ENCODE measurements at places on chromosomes 3 and 15. TPM values are rescaled to one million over a fixed set of nuclear protein-coding genes. Genes with fewer than 3 reads are reported as not detected.

ITIH1 gene
- total RNA-seq = not detected

DNA sequence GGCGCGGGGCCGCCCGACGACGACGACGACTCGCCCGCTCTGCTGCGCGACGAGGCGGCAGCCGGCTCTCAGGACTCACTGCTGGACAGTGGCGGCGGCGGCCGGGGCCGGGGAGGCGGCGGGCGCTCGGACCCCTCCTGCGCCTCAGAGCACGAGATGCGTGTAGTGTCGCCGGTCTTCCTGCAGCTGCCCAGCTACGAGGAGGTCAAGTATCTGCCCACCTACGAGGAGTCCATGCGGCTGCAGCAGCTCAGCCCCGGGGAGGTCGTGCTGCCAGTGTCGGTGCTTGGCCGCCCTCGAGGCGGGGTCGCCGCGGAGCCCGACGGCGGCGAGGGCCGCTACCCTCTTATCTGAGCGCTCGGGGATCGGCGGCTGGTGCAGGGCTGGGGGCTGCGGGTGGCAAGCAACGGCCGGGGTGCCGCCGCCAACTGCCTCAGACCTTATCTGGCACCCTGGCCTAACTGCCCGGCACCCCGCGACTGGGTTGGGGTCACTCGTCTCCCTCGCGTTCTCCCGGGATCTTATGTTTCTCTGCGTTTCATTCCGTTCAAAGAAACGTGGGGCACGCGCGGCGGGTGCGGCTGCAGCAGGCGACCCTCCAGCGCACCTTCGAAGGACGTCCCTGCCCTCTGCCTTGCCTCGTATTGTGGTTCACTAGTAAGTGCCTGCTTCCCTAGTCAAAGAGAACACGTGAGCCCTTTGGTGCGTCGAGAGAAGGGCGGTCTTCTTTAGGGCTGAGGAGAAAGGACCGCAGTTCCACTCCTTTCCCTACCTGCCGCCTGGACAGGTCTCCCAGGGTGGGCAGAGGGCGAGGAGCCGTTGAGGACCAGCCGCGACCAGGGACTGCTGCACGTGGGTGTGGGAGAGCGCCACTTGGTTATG is 1.0 kb downstream of the C3orf80 start:
- no peak for DNase-seq

DNA sequence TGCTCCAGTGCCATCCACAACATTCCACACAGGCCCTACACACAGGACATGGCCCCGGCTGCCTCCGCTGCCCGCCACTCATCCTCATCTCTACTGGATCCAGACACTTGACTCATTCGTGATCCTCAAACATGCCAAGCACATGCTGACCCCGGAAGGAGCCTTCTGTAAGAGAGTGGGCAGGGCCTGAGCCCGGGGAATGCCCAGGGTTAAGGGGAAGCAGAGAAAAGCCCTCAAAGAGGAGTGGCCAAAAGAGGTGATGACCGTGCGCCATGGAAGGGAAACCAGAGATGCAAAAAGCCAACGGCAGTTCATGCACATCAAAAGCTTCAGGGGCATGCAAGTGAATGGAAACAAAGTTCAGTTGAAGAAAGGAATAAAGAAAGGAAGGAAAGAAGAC is 46.1 kb downstream of the RFTN1 start:
- DNase-seq = no peak

CYP8B1 gene
- total RNA-seq = not detected

- DNase-seq = no peak
Observed at GRCh38 chr3:115831864-115832263, 208.6 kb downstream of the GAP43 start.

ISLR gene
- total RNA-seq = 0.48 TPM

- DNase-seq = no peak
Observed at GRCh38 chr3:161700998-161701397, 204.4 kb downstream of the OTOL1 start.

GRCh38 chr3:124360563-124360962 is 368.6 kb upstream of the ROPN1 start:
- DNase-seq = no peak

- DNase-seq = no peak
Observed at GRCh38 chr3:134361162-134361835, 12.9 kb downstream of the AMOTL2 start.

ALDH1A2 gene
- 29.7 TPM for total RNA-seq

- DNase-seq = no peak
Observed at GRCh38 chr3:140238646-140239314, 303.8 kb downstream of the CLSTN2 start.

- DNase-seq = no peak
Observed at GRCh38 chr15:99721104-99721778, 12.0 kb downstream of the LYSMD4 start.

DNA sequence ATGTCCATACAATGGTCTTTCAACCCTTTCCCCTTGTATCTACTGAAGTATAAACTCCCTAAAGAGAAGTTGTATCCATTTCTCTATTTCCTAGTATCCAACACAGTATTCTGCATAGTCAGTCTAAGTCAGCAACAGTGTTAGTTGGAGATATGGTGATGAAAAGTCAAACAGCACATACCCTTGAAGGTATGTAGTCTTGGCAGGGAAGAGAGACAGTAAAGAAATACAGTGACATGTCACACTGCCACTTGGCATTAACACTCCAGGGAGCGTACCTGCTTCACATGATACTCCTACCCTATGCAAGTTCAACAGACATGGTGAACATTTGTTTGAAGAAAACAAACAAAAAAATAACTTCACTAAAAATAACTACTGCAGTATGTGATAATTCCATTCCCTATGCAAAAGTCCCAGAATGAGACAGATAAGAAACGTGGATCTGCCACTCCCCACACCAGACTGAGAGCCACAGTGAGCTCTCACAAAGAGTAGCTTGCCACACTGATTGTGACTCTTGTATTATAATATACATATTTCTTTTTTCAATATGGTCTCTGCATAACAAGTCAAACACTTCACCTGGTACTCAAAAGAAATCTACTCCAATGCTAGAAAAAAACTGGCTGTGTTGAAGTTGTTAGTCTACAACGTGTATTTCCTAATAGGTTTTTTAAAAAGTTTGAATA is 5.9 kb downstream of the PDCD10 start:
- no peak for DNase-seq

DNA sequence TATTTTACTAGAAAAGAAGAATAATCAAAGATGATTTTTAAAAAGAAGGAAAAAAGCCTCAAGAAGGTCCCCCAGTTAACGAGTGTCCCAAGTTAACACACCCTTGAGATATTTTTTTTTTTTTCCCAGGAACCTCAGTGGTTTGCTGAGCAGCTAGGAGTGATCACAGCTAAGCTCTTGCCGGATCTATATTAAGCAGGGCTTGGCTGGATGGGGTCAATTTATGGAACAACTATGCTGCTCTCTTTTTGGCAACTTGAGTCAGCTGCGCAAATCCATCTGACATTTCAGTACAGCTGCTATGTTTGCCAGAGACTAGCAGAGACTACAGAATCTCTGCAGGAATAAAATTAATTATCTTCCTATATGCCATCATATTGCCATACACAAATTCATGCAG is at the start of gene LMOD3:
LMOD3 (minus strand) TSS at position 193 of the 400 bp plus-strand sequence. CDS start 209 bp downstream, outside the sequence.
- no peak for DNase-seq

GRCh38 chr15:70166506-70167087 is 68.9 kb upstream of the TLE3 start:
- no peak for DNase-seq

DNA sequence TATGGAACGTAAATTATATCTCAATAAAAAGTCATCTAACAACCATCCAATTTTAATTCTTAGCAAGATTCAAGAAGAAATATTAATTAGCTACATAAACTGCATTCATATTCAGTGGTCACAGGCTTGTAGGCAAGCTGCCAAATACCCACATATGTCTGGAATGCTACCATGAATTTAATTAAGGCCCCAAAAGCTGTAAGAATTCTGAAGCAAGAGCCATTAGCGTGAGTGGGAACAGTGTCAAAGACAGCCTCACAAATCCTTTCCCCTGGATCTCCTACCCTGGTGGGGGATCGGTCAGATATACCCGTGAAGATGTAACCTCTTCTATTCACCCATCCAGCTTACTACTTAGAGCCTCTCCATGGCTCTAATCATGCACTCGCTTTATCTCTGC is 40.0 kb downstream of the ATG7 start:
- no peak for DNase-seq

DNA sequence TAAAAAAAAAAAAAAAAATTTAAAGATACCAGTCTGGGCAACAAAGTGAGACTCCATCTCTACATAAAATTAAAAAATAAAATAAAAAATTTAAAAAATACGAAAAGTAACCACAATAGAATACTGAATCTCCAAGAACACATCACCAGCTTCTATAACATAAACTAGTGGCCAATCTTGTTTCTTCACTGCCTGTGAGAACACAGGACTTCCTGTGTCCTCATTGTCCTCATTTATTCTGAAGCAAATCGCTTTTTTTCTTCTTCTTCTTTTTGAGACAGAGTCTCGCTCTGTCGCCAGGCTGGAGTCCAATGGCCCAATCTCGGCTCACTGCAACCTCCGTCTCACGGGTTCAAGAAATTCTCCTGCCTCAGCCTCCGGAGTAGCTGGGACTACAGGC is 28.6 kb upstream of the RAB7A start:
- DNase-seq = no peak

MKRN3 gene
- 3.1 TPM for total RNA-seq

DNA sequence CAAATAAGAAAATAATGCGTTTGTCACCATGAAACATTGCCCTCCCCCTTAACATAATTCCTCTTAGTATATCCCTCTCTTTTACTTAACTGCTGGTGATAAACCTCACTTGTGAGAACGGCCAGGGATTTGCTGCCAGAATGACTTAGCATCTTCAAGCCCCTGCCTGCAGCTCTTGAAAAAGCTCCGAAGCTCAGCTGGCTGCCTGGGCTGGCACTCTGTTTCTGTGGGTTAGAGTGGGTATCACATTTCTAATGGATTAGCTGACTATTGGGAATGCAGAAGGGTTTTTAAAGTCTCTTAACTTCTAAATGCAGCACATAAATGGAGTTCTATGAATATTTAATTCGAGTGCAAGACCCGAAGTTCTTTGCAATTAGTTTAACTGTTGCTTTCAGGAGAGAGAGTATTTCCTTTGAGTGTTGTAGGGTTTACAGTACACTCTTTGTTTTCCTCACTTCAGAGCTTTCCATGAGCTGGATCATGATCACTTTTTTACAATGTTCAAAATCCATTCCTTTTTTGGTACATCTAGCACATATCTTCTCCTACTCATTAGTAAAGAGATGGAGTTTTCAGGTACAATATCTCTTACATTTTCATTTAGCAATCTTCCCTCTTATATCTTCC is 124.7 kb upstream of the RBMS3 start:
- DNase-seq = no peak

USP19 gene
- total RNA-seq = 55.2 TPM

GRCh38 chr15:73723191-73723590 is 30.0 kb downstream of the INSYN1 start:
- DNase-seq = no peak

ITPKA gene
- 115 TPM for total RNA-seq

- no peak for DNase-seq
Observed at GRCh38 chr3:72065236-72065635, 280.3 kb upstream of the PROK2 start.

- DNase-seq = no peak
Observed at GRCh38 chr15:78389322-78389721, 48.7 kb upstream of the IREB2 start.

CCDC54 gene
- total RNA-seq = not detected

DNA sequence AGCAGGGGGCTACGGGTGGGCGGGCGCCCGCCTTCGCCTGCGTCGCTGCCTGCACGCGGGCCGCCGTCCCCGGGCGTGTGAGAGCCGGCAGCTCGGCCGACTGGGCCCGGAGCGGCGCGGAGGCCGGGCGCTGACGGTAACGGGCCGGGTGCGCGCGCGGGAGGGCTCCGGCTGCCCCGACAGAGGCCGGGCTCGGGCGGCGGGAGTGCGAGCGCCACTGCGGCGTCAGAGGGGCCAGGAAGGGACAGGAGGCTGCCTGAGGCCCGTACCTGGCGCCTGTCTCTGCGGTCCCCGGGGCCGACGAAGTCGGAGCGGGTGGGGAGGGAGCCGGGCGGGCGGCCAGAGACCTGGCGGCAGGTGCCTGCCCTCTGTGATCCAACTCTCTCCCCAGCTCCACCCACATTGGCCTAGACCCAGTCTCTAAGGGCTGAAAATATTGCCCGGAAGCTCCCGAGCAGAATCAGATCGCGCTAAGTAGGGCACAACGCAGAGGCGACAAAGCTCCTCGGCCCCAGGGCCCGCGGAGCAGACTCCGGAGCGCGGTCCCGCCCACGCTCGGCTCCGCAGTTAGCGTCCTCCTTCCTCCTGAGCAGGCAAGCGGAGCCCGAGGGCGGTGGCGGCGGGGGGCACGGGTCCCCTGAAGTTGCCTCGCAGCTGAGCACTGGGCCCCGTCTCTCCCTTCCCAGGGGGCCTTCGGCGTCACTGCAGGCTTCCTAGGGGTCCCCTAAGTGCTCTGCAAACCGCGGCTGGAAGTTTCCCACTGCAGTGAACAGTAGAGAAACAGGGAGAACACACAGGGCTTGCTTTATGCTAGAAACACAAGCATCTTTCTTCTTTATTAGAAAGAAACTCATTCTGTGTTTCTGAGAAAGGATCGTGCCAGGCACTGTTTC is at the start of gene MAN2A2:
MAN2A2 (plus strand) TSS at position 463 of the 893 bp plus-strand sequence. CDS start 906 bp downstream, outside the sequence.
- DNase-seq = no peak

DNA sequence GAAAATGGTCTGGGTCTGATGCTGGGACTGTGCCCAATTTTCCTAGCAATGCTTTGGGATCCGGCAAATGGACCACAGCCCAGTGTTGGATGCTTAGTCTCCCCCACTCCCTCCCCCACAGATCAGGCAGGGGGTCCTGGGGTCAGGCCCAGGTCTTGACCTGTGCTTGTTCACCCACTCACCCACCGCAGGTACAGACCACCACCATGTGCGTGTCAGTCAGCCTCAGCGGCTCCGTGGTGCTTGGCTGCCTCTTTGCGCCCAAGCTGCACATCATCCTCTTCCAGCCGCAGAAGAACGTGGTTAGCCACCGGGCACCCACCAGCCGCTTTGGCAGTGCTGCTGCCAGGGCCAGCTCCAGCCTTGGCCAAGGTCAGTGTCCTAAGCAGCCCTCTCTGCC is 10.6 kb downstream of the GRM2 start:
- no peak for DNase-seq

GOLGA8H gene
- total RNA-seq = 0.34 TPM

SKIL gene
- 117 TPM for total RNA-seq

- no peak for DNase-seq
Observed at GRCh38 chr3:27824312-27825200, 102.4 kb upstream of the EOMES start.

DNA sequence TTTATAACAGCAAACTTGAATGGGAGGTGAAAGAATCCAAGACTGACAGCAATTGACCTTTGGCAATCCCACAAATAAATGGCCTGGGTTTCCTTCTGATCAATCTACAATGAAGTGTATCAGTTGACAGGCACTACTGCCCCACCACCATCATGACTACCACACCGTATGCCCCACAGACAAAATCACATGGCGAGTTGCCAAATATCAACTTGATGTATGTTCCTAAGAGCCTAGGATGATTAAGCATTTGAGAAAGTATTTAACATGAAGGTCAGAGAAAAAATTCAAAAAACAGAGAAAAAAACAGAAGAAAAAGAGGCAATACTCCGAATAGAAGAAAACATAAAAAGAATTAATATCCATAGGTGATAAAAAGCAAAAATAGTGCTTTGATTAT is 215.9 kb upstream of the STAC start:
- no peak for DNase-seq

EPHB3 gene
- 1.5 TPM for total RNA-seq

CIB2 gene
- 21.4 TPM for total RNA-seq

- DNase-seq = no peak
Observed at GRCh38 chr15:51093488-51093838, 1.2 kb downstream of the TNFAIP8L3 start.

SERPINI1 gene
- total RNA-seq = 1.9 TPM

FBXW12 gene
- 0.46 TPM for total RNA-seq

- DNase-seq = no peak
Observed at GRCh38 chr15:96553451-96553850, 223.0 kb downstream of the NR2F2 start.

GRCh38 chr3:51722362-51722761 is 15.5 kb downstream of the GRM2 start:
- no peak for DNase-seq
